ENCODE measurements at places on chromosomes 5 and 9.
A peak's percentile ranks its signal among the peaks of the same experiment; 100 is the strongest.

DNA sequence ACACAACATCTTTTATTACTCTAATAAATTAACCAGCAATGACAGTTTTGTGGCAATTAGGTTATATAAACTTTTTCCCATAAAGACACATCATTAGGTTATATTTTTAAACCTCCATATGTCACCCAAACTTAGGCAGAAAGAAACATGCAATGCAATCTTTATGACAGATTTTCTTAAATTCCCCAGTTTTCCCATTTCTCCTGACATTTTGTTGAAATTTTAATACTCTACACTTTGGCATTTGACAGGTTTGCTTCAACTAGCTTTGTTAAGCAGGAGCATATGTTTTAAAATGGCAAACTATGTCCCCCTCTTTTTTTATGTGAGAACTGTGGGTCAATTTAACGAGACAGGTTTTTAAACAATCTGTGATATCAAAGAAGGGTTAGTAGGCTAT lies 155.5 kb downstream of the GABRB2 start:
- DNase-seq = no peak

DNA sequence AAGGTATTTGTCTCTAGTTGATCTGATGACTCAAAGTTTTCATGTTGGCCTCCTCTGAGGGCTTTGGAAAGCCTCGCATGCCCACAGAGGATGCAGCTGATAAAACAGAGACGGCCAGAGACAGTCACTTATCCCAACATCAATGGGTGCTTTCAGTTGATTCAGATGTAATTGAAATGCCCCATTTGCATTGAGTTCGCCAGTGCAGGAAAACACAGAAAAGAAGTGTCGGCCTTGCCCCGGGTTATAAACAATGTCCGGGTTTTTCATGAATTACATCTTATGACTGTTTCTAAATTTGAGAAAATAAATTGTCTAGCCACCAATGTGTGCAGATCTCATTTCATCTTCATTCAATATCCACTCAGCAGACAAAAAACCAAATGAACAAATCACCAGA lies 42.2 kb upstream of the ICE1 start:
- no peak for DNase-seq

- DNase-seq = no peak
Observed at GRCh38 chr5:143168171-143168741, 235.2 kb downstream of the NR3C1 start.

- DNase-seq = no peak
Observed at GRCh38 chr9:102483651-102484050, 511.5 kb upstream of the CYLC2 start.

GRCh38 chr5:111859533-111860270 lies 102.7 kb upstream of the NREP start:
- no peak for DNase-seq

GRCh38 chr5:140240987-140241706 lies 61.8 kb downstream of the PFDN1 start:
- no peak for DNase-seq

GRCh38 chr9:35540315-35540714 lies 50.4 kb downstream of the RUSC2 start:
- no peak for DNase-seq

GRCh38 chr5:141493500-141494422 lies 4.9 kb downstream of the PCDHGC5 start:
- no peak for DNase-seq

DNA sequence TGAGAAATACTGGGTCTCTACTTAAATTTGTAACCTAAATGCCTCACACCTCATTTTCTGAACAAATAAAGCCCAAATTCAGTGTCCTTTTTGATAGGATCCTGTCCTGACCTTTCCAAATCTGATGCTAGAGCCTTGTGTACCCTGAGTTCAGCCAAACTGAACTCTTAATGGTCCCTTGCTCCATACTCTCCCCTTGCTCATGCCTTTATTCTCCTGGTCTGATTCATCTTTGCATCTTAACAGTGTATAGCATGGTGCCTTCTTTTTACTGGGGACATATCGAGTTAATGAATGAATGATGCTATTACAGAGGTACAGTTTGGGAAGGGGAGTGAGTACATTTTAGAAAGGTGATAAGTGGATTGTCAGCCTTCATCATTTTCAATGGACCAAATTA lies 9.2 kb downstream of the NSD1 start:
- no peak for DNase-seq

- DNase-seq = no peak
Observed at GRCh38 chr9:76465442-76466298, 6.7 kb downstream of the GCNT1 start.

GRCh38 chr5:77960305-77960704 lies 184.2 kb upstream of the TBCA start:
- no peak for DNase-seq

DNA sequence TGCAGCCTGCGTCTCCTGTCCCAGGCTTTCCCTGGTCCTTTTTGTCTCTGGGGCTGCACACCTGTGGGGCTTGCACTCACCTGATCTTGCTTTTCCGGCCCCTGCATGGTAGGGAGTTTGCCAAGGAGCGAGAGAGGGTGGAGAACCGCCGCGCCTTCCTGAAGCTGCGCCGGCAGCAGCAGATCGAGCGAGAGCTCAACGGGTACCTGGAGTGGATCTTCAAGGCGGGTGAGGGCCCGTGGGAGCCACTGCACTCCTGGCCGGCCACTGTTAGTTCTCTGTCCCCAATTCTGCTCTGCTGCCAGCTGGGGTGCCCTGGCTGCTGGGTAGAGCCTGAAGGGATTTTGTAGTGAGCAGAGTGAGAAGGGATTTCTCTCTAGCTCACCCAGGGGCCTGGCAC lies 78.0 kb downstream of the CACNA1B start:
- no peak for DNase-seq

DNA sequence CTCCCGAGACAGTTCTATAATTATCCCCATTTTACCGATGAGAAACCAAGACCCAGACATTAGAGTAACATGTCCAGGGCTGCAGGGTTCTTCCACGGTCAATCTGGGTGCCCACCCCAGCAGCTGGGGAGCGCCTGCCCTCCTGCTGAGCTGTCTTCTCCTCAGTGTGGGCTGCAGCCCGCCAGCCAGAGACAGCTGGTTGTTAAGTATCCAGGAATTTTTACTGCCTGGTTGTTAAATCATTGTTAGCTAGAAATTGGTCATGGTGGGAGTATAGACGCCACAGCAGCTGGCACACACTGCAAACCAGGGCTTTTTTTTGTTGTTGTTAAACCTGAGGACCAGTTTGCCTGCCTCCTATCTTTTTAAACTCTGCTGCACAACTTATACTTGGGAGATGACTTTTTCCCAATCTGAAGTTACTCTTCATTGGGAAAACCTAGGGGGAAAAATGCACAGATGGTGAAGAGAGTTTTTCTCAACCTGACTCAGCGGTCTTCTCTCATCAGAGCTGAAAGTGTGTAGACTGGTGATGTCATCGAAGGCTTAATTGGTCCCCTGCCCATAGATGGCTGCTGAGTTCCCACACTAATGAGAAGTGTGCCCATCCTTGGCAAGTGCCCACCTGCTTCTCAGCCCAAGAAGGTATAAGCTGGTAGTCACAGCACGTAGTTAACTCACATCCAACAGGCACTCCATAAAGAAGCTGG lies 208.6 kb downstream of the DRD1 start:
- DNase-seq = no peak

DNA sequence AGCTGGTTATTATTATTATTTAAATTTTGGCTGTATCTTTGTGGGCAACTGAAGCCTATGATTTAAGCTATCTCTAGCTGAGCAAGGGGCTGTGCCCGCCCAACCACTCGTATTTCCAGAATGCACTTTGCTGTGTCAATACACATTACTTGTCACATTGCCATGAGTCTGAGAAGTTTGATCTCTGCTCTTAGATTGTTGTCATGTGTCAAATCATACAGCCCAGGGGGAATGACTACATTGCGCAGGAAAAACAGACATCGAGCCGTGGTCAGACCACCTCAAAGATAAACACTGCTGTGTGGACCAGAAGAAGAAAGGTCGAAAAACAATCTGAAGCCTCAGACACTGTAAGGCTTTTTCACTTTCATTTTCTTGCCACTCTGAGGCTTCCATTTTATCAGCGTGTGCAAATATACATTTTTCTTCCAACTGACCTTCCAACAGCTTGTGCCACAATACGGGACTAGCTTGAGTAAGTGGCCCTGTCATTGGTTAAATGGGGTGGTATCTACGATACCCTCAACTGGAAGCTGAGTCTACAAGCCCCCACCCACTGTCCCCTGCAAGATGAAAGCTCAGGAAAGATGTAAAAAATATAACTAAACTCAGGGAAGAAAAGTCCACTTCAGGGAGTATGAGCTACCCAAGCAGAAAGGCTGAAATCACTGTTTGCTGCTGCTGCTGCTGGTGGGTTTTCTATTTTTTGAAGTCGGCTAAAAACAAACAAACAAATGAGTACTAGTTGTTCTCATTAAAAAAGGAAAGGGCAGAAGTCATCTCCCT lies 603.0 kb downstream of the BNC2 start:
- no peak for DNase-seq

- no peak for DNase-seq
Observed at GRCh38 chr5:148793261-148793660, 33.1 kb upstream of the ADRB2 start.

GRCh38 chr9:33458444-33458843 lies 11.1 kb upstream of the AQP3 start:
- peak; percentile 49 for DNase-seq

DNA sequence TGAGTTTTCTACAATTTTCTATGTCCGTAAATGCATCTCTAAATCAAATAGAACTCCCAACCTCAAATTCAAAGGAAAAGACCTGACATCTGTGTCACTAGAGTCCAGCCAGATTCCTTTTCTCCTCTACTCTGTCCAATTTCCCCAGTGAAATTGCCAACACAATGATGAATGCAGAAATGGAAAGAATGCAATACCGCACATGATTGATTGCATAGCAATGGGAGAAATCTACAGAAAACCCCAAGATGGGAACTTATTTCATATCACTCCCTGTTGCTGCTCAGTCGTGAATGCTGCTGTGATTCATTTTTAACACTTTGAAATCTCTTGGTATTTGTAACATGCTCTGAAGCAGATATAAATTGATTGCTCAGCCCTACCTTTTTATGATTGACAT lies 355.1 kb upstream of the TUSC1 start:
- no peak for DNase-seq

DNA sequence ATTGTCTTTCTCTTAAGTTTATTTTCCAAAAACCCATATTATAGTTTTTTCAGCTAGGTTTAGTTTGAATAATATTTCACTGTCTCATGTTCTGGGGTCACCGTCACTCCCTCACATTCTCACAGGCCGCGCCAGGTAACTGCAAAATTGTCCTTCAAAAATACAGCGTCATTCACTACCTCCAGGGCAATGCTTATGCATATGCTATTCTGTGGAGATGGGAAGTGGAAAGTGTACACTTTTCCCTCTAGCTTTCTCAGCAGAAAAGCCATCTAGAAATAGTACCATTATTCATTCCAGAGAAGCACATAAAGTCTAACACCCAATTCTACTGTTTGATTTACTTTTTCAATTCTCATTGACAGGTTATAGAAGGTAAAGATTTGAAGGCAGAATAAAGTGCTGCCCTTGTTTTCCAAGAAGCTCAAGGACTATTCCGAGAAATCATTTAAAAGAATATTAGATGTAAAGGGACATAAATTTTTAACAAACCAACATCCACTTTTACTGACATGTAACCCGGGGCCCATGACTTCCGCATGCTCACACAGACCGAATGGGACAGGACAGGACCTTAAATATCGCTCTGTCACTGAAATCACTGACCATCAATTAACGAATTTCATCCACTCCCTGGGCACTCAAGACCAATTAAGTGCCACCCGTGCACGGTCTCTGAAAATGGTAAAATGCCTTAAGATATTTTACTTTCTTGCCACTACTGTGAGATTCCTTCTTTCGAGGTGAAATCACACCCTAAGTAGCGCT lies 720 bp downstream of the NUDT12 start:
- DNase-seq = no peak

- no peak for DNase-seq
Observed at GRCh38 chr9:98248737-98249474, 6.5 kb downstream of the TBC1D2 start.

- no peak for DNase-seq
Observed at GRCh38 chr5:178542455-178542854, 47.7 kb downstream of the COL23A1 start.

GRCh38 chr9:97904725-97905124 lies 17.6 kb downstream of the TRMO start:
- peak; percentile 61 for DNase-seq

DNA sequence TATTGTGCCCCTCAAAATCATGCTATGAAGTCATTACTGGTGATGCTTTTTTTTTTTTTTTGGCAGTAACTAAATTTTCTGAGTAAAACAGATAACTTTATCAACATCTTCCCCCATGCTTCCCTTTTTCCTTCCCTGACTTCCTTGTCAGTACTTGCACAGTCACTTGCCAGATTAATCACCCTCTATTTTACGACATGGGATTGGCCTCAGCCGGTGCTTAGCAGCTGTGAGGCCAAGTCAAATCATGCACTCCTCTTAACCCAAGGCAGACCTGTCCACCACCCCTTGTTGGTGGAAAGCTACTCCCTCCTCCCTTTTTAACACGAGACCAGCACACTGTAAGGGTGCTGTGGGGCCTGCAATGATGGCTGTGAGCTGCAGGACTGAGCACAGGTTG lies 118.0 kb upstream of the OTULINL start:
- no peak for DNase-seq

- DNase-seq = peak; percentile 30
Observed at GRCh38 chr9:130010151-130010988, 32.6 kb downstream of the FNBP1 start.

GRCh38 chr5:173155912-173156311 lies 11.6 kb downstream of the BNIP1 start:
- no peak for DNase-seq

DNA sequence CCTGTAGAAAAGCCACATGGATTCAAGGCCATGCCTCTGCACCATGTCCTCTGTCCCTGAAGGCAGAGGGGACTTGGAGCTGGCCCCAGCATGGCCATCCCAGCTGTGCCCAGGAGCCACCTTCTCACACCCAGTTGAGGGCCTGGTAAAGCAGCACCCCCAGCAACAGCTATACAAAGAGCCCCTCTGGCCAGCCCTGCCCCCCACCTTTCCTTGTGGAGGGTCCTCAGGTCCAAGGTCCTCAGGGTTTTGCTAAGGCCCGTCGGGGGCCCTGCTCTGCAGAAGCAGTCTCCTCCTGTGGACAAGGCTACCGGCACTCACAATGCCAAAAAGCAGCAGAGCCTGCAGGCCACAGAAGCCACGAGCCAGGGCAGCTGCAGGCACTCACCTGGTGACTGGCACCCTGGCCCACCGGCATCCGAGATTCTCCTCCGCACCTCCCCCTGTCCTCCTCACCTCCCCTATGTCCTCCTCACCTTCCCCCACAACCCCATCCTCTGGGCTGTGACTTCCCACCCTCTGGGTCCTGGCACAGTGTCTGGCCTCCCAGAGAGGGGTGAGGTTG lies 39.9 kb upstream of the LPCAT1 start:
- no peak for DNase-seq

- no peak for DNase-seq
Observed at GRCh38 chr5:115379622-115380344, 83.3 kb upstream of the CCDC112 start.

Data from T-cell (primary cell).